ENCODE measurements at places on chromosomes 12 and 14.

DNA sequence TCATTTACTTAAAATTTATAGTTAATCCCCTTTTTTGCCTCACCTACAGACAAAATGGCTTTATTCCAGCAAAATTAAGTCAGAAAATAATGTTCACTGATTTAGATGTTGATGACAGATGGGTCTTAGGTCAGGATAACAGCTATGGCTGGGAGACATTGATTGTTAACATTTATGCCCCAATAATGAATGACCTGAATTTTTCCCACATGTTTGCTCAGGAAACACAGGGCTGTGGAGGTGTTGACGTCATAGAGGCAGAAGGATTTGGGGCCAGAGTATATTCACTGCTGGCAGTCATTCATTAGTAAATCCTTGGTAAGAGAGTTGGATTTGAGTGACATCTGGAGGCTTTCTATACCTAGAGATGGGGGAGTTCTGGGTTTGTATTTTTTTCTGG, 121.3 kb downstream of the PDE3A start:
- DNase-seq: no peak

- DNase-seq: no peak
Measured at GRCh38 chr14:69712599-69713088, 54.3 kb upstream of the SRSF5 start.

DNA sequence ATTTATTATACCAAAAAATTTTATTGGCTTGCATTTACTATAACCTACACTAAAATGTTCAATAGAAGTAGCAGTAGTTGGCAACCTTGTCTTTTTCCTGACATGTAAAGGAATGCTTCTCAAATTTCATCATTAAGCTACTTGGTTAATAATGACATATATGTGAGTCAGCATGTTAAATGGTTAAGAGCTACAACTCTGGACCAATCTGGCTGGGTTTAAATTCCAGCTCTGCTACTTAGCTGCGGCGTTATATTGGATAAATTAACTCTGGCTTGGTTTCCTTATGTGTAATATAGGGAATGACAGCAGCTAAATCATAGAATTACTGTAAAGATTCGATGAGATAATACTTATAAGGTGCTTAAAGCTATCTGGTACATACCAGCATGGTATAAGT, 53.7 kb upstream of the OTOGL start:
- no peak for DNase-seq

DNA sequence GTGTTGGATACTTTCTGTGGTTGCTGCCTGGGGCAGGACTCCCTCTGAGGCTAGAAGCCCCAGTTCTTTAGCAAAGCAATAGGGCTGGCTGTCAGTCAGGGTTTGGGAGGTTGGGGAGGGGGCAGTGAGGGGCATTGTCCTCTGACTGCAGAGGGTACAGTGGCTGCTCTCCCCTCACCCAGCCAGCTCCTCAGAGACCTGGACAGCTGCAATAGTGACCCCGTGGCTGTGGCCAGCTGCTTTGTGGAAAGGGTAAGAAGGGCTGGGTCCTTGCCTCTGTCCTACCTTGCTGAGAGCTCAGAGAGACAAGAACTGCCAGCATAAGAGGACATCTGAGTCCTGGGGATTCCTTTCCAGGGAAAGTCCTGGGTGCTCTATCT, 25.8 kb downstream of the PLEKHG3 start:
- no peak for DNase-seq

DNA sequence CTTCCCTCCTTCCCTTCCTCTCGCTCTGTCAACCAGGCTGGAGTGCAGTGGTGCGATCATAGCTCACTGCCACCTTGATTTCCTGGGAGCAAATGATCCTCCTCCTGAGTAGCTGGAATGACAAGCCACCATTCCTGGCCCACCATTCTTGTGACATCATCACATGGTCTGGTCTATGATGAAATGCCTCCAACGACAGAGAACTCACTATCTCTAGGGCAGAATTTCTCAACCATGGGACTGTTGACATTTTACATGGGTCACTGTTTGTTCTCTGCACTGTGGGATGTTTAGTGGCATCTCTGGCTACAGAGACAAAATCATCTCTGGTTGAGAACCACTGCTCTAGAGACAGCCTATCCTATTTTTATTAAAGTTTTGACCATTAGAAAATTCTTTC, 9.7 kb downstream of the VRK1 start:
- DNase-seq: no peak

GRCh38 chr12:63990828-63991547, 146.5 kb downstream of the SRGAP1 start:
- DNase-seq: no peak

GRCh38 chr12:47903927-47904712, 674 bp downstream of the VDR start:
- DNase-seq: no peak

DNA sequence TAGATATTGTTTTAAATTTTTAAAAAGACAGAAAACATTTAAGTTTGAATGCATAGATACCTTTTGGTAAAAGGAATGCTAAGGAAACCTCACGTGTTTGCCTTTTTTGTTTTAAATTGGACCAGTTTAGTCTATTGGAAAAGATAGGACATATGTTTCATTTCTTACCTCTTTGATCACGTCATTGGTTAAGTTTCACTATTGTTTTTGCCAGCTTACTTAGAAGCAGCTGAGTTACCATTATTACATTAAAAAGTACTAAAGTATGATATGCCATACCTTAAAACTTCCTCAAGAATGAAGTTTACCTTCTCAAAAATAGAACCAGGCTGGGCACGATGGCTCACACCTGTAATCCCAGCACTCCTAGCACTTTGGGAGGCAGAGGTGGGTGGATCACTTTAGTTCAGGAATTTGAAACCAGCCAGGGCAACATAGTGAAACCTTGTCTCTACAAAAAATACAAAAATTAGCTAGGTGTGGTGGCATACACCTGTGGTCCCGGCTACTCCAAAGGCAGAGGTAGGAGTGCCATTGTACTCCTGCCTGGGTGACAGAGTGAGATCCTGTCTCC, 54.4 kb downstream of the SRGAP1 start:
- no peak for DNase-seq

GRCh38 chr14:67426161-67426560, 14.2 kb upstream of the PLEK2 start:
- DNase-seq: no peak

DNA sequence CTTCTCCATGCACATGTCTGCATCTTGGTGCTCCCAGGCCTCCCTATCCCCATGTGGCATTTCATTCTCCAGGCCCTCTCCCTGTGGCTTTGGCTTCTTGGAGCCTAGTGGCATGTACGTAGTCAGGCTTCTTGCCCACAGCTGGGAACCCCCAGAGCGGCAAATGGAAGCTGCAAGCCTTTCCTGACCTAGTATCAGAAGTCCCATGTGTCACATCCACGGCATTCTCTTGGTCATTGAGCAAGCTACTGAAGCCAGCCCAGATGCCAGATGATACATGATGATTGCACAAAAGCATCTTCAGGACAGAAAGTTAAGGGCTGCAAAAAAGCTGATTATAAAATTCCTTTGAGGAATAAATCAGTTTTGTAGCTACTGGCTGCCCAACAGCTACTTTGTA, 154.9 kb downstream of the PELI2 start:
- DNase-seq: no peak

DNA sequence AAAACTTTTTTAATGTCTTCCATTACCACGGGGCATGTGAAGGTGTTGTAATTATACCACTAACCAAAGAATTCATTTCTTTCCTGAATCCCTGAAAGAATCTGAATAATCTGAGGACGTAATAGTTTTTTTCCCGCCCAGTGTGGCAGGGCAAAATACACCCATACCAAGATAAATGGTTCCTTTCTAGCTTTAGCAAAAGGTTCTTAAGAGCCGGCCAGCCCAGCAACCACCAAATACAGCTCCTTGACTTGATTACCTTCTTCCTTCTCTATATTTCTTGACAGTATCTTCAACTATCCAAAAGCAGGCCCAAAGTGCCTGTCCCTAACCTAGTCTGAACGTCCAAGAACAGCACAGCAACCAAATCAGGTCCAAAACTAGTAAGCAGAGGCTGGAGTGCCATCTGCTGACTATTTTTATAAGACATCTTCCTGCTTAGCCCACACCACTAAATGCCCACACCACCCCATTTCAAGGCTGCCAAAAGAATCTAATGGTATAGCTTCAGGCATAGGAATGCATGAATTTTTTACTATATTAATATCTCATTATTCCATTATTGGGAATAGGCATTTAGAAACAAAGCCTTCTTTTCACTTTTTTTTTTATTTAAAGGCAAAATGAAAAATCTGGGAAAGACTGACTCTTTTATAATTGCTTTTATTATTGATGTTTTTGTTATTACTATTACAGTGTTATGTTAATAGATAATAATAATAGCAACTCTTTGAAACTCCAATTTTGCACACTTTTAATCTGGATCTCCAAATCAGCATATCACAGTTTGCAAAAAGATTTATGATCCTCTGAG, 524.4 kb downstream of the MED13L start:
- peak; percentile 43 for DNase-seq

- DNase-seq: no peak
Measured at GRCh38 chr12:111093428-111094142, 173.2 kb upstream of the MYL2 start.

DNA sequence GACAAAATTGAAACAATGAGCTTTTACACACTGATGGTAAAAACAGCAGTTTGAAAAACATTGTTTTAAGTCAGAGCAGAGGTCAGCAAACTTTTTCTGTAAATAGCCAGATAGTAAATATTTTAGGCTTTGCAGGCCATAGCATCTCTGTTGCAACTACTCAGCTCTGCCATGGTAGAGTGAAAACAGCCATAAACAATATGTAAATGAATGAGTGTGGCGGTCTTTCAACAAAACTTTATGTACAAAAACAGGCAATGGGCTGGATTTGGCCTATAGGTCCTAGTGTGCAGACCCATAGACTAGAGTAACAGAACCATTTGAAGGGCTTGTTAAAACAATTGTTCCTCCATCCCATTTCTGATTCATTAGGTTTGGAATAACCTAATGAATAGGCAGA, 114.8 kb downstream of the TGFB3 start:
- no peak for DNase-seq

- no peak for DNase-seq
Measured at GRCh38 chr12:5390174-5390799, 41.6 kb upstream of the NTF3 start.

DNA sequence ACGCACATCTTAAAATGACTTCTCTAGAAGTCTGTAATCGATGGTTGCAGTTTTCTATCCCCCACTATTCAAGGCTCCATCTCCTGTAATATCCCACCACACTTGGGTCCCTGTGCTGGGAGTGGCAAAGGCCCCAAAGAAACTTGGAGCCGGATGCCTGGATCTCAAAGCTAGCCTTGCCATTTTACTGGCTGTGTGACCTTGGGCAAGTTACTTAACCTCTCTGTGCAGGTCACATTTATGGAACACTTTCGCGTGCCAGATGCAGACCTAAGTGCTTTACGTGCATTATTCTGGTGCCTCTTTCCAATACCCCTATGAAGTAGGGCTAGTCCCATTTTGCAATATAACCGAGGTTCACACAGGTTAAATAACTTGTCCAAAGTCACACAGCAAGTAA, 151.8 kb upstream of the PRMT8 start:
- no peak for DNase-seq

GRCh38 chr12:78636231-78636855, 228.2 kb upstream of the SYT1 start:
- no peak for DNase-seq

GRCh38 chr14:64707661-64708060, 3.4 kb downstream of the PLEKHG3 start:
- no peak for DNase-seq

DNA sequence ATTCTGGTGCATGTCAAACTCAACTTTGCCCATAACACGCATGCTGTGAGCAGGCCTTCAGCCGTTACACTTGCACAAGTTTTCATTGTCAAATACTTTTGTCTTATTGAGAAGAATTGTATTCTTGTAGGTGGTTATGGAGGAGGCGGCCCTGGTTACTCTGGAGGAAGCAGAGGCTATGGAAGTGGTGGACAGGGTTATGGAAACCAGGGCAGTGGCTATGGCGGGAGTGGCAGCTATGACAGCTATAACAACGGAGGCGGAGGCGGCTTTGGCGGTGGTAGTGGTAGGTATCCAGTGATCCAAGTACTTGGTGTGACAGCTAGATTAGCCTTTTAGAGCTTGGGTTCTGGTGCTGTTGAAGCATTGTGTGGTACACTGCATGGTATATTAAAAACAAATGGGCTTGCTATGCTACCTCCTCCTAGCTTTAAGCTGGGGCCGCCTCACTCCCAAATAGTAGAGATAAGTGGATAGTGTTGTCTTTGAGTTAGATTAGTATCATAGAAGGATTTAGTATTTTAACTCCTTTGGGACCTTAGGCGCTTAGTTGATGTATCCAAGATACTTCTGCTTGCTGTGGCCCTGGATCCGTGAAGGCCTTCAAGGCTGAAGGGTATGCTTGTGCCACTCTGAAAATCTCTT, 2.5 kb downstream of the HNRNPA1 start:
- no peak for DNase-seq

DNA sequence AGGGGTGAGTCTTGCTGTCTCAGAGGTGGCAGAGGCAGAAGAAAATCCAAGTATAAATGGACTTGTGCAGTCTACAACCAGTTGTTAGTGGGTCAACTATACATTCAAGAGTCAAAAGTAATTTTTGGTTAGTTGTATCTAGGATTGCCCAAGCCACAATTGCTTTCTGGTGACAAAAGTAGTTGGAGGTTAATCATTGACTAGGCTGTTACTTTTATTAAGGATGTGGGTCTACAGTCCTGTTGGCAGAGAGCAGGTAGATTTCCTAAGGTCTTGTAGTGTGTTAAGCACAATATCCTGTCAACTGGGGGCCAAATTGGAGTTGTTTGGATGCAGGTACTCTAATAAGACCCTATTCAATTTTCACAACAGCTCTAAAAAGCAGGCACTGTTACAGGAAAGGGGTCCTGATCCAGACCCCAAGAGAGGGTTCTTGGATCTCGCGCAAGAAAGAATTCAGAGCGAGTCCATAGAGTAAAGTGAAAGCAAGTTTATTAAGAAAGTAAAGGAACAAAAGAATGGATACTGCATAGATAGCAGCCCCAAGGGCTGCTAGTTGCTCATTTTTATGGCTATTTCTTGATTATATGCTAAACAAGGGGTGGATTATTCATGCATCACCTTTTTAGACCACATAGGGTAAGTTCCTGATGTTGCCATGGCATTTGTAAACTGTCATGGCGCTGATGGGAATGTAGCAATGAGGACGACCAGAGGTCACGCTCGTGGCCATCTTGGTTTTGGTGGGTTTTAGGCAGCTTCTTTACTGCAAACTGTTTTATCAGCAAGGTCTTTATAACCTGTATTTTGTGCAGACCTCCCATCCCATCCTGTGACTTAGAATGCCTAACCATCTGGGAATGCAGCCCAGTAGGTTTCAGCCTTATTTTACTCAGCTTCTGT, 232.6 kb upstream of the SRRM4 start:
- DNase-seq: no peak

- DNase-seq: no peak
Measured at GRCh38 chr14:80105488-80105994, 105.8 kb downstream of the DIO2 start.

- no peak for DNase-seq
Measured at GRCh38 chr12:128969480-128970055, 116.3 kb downstream of the GLT1D1 start.

- no peak for DNase-seq
Measured at GRCh38 chr14:64760146-64760755, 56.0 kb downstream of the PLEKHG3 start.

All from smooth muscle cell of the brain vasculature (primary cell).